ENCODE measurements at places on chromosomes 6 and 20.
A peak's percentile ranks its signal among the peaks of the same experiment; 100 is the strongest.

- no peak for DNase-seq
These were observed 85.9 kb downstream of the JARID2 start for GRCh38 chr6:15331629-15332251.

DNA sequence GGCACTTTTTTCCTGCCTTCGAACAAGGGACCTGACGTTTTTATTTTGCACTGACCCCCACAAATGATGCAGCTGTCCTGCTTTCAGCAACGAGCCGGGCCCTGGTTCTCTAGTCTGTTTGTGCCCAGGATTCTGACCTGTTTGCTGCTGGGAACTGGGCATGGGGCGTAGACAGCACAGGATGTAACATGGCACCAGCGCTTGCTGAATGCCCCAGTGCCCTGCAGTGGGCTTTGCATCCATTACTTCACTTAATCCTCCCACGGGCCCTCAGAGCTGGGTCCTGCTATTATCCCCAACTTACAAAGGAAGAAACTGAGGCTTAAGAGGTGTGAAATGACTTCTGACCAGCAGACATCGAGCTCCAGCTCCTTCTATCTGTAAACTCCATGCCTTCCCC, 80.4 kb upstream of the PMEPA1 start:
- DNase-seq = no peak

GRCh38 chr20:635893-636338, 17.1 kb downstream of the SRXN1 start:
- DNase-seq = no peak

- no peak for DNase-seq
These were observed 215.0 kb upstream of the RIN2 start for GRCh38 chr20:19543101-19543500.

- DNase-seq = no peak
These were observed 96.8 kb upstream of the TENT5A start for GRCh38 chr6:81849248-81849647.

DNA sequence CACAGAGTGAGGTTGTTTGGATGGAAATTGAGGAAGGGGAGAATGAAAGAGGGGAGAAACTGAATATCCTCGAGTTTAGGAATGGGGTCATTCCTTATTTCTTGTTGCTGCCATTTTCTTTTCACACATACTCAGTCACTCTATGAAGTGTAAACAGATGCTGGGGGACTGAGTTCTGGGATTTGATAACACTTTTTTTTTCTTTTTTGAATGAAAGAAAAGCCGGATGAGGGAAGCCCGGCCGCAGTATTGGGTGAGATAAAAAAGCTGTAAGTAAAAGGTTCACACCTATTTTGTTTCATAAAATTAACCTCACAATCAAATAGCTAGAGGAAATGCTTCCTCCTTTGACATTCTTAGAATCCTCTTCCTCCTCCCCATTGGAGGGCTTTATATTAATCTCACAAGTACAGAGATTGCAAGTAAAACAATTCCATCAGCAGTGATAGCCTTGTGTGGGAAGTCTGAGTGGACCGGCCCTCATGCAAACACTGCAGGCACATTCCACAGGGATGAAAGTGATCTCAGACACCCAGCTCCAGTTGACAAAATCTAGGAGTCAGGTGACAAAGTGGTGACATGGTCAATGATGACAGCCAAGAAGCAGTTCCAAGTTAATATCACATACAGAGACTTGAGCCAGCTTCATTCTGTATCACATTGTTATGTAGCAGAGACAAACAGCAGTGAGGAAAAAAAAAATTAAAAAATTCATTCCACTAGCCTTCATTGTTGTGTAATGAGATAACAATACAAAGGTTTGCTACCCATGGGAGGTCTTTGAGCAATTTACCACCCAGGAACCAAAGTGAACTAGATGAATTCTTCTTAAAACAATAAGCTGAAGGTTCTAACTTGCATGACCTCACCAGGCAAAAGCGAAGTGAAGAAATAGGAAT, 391.1 kb upstream of the HSF2 start:
- DNase-seq = no peak

DNA sequence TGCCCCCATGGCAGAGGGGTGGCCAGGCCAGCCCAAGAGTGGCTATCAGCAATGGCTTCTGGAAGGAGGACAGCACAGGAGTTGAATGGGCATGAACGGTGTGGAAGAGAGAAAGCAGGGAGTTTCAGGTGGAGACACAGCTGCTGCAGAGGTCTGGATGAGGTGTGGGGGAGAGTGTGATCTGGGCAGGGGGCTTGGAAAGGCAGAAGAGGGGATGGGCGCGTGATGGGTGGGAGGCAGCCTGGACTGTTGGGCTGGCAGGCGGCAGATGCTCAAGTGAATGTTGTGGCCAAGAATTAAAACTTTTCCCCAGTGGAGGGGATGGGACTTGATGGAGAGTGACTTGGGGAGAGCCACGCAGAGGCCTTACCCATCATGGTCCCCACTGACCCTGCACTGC, 46.5 kb downstream of the TOX2 start:
- no peak for DNase-seq

DNA sequence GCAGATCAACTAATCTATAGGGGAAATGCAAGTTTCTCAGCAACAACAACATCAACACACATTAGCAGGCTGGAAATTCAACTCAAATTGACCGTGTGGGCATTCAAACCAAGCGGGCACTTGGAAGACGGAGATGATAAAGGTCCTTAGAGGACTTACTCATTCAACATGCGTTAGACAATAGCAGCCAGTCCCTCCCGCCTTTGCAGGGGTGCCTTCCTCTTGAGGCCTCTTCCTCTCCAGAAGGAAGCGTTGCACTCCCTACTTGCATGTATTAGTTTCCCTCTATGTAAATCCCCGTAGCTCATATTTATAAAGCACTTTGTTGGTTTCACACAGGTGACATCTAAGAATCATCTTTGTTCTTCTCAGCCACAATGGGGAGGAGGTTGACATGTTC, 300.8 kb upstream of the STXBP5 start:
- DNase-seq = no peak

DNA sequence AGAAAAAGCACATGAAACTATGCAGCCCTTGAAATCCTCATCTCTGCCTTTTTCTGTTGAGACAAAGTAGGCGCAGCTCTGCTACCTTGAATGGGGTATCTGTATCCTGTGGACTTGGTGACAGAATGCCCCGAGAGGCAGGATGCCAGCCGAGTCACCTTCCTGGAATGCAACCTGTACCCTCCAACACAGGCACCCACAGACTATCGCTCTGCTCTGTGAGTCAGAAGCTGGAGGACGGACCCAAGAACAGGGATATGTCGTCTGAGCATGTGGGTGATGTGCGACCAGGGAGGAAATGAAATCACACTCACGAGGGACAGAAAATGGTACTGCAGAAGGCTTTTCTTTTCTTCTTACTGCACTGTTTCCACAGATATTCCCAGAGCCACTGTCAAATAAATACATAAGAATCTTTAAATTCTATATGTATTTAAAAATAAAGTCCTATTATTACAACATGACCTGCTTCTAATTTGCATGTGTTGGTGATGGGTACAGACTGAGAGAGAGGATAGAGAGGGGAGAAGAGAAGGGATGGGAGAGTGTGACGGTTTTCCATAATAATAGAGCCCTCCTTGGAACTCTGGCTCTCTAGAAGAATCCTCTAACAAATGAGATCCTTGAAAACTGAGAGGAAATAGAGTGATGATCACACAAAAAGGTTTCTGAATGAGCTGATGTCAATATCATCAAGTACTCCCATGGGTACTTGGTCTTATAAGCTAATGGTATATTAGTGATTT, 308.1 kb downstream of the FOXC1 start:
- peak; percentile 27 for DNase-seq

- no peak for DNase-seq
These were observed 3.9 kb downstream of the PLCG1 start for GRCh38 chr20:41141153-41141815.

- no peak for DNase-seq
These were observed 65.7 kb upstream of the DUSP22 start for GRCh38 chr6:226516-227073.

All from stimulated activated CD8-positive, alpha-beta memory T cell treated with anti-CD3 and anti-CD28 coated beads, Interleukin-2, amount 100 ng/mL, for 48 hours (primary cell).